ENCODE measurements at places on chromosomes 12 and 14.

GRCh38 chr14:44963775-44964380 lies 1.9 kb downstream of the TOGARAM1 start:
- no peak for DNase-seq

DNA sequence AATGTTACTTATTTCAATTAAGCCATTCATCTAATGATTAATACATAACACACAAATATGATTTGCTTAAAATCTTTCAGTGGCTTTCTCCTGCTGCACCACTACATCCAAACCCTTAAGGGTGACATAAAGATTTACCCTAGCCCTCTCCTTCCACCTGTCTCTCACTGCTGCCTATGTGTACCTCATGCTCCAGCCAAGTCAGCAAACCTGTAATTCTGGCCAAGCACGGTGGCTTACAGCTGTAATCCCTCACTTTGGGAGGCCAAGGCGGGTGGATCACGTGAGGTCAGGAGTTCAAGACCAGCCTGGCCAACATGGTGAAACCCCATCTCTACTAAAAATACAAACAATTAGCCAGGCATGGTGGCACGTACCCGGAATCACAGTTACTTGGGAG lies 31.7 kb upstream of the CERS5 start:
- DNase-seq: no peak

GRCh38 chr12:62720661-62721330 lies 214.2 kb downstream of the PPM1H start:
- no peak for DNase-seq

- DNase-seq: no peak
Observed at GRCh38 chr14:95480109-95480886, 36.2 kb downstream of the SYNE3 start.

DNA sequence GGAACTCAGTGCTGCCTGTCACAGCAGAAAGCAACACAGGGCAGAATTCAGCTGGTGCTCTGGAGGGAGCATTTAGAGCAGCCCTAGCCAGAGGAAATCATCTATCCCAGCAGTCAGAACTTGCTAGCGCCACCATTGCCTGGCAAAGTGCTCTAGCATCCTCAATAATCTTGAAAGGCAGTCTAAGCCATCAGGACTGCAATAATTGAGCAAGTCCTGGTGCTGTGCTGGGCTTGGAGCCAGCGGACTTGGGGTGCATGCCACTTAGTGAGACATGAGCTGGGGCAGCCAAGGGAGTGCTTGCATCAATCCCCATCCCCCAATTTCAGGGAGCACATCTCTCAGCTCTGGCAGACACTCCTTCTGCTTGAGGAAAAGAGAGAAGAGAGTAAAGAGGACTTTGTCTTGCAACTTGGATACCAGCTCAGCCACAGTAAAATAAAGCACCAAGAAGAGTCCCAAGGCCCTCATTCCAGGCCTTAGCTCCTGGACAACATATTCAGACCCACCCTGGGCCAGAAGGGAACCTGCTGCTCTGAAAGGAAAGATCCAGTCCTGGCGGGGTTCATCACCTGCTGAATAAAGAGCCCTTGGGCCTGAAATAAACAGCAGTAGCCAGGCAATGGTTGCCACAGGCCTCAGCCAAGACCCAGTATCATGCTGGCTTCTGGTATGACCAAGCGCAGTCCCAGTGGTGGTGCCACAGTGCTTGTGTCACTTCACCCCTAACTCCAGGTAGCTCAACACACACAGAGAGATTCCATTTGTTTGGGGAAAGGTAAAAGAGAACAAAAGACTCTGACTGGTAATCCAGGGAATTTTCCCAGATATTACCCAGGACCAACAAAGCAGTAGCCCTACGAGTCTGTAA lies 44.5 kb upstream of the ZDHHC17 start:
- no peak for DNase-seq

- DNase-seq: no peak
Observed at GRCh38 chr12:91574391-91574790, 391.8 kb upstream of the DCN start.

- no peak for DNase-seq
Observed at GRCh38 chr14:61080591-61081010, 99.6 kb downstream of the SLC38A6 start.

- no peak for DNase-seq
Observed at GRCh38 chr12:12468575-12468974, 94.1 kb downstream of the DUSP16 start.

All from NCI-H1436 treated with DMSO at 0.1 percent for 48 hours (cell line).